Caco-2 (cell line): ENCODE measurements at places on chromosomes 6 and 20. TPM values are rescaled to one million over a fixed set of nuclear protein-coding genes. Genes with fewer than 3 reads are reported as not detected.

- H3K36me3 ChIP-seq: no peaks in the 10 kb centered on the region
- no peak for DNase-seq
- H3K4me3 ChIP-seq: no peak overlapping the region
- 0 out of 2 replicates have a peak, but pooled peaks cover 1% of the 10 kb centered on the region for H3K27me3 ChIP-seq
These were observed 154.5 kb downstream of the CFAP61 start for GRCh38 chr20:20206788-20207187.

GRCh38 chr6:135231469-135231844 lies 50.3 kb downstream of the MYB start:
- H3K4me1 ChIP-seq: no peaks in the 10 kb centered on the region
- H3K27me3 ChIP-seq: no peaks in the 10 kb centered on the region
- DNase-seq: no peak
- H3K27ac ChIP-seq: peak overlapping the region; percentile 20
- no peaks in the 10 kb centered on the region for H3K36me3 ChIP-seq

- no peaks in the 10 kb centered on the region for H3K4me1 ChIP-seq
- no peak overlapping the region for H3K27ac ChIP-seq
- H3K27me3 ChIP-seq: no peaks in the 10 kb centered on the region
- no peaks in the 10 kb centered on the region for H3K36me3 ChIP-seq
These were observed 28.7 kb downstream of the FRMD1 start for GRCh38 chr6:168050225-168050880.

GRCh38 chr6:139080255-139080920 lies 51.8 kb downstream of the ABRACL start:
- no peak overlapping the region for H3K27ac ChIP-seq
- peaks cover 23% of the 10 kb centered on the region for H3K4me1 ChIP-seq
- no peak for DNase-seq
- H3K4me3 ChIP-seq: no peak overlapping the region

- peaks cover 8% of the 10 kb centered on the region; the same call in 1 of the 2 replicates for H3K4me1 ChIP-seq
- no peaks in the 10 kb centered on the region for H3K27me3 ChIP-seq
- H3K4me3 ChIP-seq: no peak overlapping the region
- H3K27ac ChIP-seq: no peak overlapping the region
These were observed 158.1 kb upstream of the AKAP12 start for GRCh38 chr6:151081656-151082055.

GRCh38 chr6:141561154-141561553 lies 571.6 kb upstream of the GJE1 start:
- no peak overlapping the region for H3K4me3 ChIP-seq
- H3K27me3 ChIP-seq: no peaks in the 10 kb centered on the region
- H3K36me3 ChIP-seq: no peaks in the 10 kb centered on the region
- no peaks in the 10 kb centered on the region for H3K4me1 ChIP-seq
- H3K27ac ChIP-seq: no peak overlapping the region

DNA sequence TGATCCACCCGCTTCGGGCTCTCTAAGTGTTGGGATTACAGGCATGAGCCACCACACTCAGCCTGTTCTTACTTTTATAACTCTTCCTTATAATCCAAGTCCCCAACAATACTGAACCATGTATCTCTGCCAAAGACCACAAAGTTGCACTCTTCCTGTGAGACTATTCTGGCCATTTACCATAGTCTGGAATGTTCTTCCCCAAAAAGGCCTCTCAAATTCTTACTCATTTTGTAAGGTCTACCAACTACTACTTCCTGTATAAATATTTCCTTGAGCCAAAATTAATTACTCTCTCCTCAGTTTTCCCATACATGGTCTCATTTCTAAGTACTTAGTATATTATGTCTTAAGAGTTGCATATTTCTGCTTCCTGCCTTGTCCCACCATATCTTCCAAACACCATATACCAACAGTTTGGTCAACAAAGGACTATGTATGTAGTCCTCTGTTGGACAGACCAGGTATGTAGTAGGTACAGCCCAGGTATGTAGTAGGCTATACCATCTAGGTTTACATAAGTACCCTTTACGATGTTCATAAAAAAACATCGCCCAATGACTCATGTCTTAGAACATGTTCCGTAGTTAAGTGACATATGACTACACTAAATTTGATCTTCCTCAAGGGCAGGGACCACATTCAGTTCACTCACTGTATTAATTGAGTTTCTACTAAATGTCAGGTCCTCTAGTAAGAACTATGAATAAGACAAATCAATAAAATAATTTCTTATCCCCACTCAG lies 22.0 kb downstream of the RANBP9 start:
- no peak overlapping the region for H3K4me3 ChIP-seq
- no peak for DNase-seq
- no peaks in the 10 kb centered on the region for H3K4me1 ChIP-seq
- no peak overlapping the region for H3K27ac ChIP-seq

- no peaks in the 10 kb centered on the region for H3K4me1 ChIP-seq
- no peak overlapping the region for H3K27ac ChIP-seq
- H3K27me3 ChIP-seq: no peaks in the 10 kb centered on the region
- H3K4me3 ChIP-seq: no peak overlapping the region
- peaks cover 5% of the 10 kb centered on the region for H3K36me3 ChIP-seq
- DNase-seq: no peak
These were observed 6.7 kb downstream of the SRXN1 start for GRCh38 chr20:646107-646867.

DNA sequence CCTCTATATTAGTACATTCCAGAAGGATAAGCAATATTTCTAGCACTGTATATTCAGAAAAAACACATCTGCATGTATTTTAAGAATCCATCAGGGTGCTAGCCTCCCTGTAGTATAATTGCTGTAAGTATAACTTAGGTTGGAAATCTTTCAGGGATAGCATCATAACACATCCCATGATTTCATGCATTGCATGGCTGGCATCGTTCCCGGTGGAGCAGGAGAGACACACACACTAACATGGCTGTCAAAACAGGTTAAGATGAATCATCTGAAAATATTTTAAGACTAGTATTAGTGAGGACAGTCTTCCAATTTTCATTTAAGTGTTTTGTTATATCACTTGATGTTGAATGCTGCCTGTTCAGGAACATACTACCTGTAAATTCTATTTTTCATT lies 32.1 kb upstream of the CENPW start:
- no peaks in the 10 kb centered on the region for H3K36me3 ChIP-seq
- no peak for DNase-seq
- H3K4me1 ChIP-seq: no peaks in the 10 kb centered on the region
- no peaks in the 10 kb centered on the region for H3K27me3 ChIP-seq
- no peak overlapping the region for H3K4me3 ChIP-seq

- no peak for DNase-seq
- no peaks in the 10 kb centered on the region for H3K4me1 ChIP-seq
- no peaks in the 10 kb centered on the region for H3K36me3 ChIP-seq
- no peak overlapping the region for H3K27ac ChIP-seq
These were observed 39.0 kb downstream of the AIG1 start for GRCh38 chr6:143099647-143100046.

DNA sequence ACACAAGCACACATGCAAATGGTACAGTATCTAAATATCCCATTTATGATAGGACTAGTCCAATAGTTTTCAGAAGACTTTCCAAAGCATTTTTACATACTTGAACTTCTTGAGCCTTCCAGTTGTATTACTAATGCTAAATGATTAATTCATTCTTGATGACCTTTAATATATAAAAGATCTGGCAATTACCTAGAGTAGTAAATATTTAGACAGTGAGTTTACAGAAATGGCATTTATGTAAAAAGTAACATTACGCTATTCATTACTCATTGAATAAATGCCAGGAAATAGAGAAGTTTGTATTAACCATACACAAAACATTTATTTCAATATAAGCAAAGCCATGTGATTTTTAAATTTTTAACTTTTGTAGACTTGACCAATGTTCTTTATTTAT lies 158.8 kb downstream of the DST start:
- DNase-seq: no peak
- H3K27me3 ChIP-seq: no peaks in the 10 kb centered on the region
- no peak overlapping the region for H3K4me3 ChIP-seq

DNA sequence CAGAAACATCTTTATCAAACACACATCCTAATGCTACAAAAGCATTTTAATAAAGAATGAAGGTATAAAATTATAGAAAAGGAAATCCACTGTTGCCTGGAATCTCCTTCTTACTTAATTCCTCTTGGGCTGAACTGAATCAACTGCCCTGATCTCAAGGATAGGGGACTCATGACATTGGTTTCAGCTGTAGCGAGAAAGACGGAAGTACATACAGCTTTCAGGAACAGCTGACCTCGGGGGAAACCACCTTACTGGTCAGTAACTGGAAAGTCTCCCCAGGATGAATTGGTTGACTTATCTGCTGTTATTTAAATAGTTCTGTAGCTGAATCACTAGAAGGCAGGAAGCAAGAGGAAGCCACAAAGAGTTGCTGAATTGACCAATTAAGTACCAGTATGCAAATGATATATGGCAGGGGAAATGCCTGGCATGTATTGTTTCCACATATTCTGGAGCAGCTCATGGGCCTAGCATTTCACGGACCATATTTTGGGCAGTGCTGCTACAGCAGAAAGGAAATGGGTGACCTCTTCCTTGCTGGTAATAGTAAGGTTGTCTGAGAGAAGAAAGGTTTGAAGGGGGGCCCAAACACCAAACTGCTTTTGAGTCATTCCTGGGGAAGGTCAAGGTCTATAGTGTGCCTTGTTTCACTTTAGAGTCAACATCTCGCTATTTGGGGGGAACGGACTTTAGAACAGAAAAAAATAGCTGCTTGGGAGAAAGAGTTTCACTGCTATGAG lies 43.7 kb upstream of the MAP7 start:
- no peaks in the 10 kb centered on the region for H3K36me3 ChIP-seq
- no peak overlapping the region for H3K4me3 ChIP-seq
- no peak overlapping the region for H3K27ac ChIP-seq
- no peaks in the 10 kb centered on the region for H3K27me3 ChIP-seq

DNA sequence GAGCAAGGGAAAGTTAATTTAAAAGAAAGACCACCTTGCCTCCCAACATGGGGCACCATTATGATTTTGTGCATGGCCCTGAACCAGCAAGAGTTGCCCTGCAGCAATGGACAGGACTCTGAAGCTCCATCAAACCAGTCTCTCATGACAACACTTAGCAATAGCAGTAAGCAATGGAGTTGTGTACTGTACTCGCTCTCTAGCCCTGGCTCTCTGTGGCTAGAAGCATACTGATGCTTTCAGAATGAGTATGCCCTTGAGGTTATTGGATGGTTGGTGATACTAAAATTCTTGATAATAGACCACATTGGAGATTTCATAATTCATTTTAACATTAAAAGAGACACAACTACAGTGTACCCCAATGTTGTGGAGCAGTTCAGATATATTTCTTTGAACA lies 23.2 kb upstream of the LMBRD1 start:
- H3K27ac ChIP-seq: no peak overlapping the region
- H3K36me3 ChIP-seq: no peaks in the 10 kb centered on the region
- DNase-seq: no peak
- H3K4me3 ChIP-seq: no peak overlapping the region
- no peaks in the 10 kb centered on the region for H3K27me3 ChIP-seq

DNA sequence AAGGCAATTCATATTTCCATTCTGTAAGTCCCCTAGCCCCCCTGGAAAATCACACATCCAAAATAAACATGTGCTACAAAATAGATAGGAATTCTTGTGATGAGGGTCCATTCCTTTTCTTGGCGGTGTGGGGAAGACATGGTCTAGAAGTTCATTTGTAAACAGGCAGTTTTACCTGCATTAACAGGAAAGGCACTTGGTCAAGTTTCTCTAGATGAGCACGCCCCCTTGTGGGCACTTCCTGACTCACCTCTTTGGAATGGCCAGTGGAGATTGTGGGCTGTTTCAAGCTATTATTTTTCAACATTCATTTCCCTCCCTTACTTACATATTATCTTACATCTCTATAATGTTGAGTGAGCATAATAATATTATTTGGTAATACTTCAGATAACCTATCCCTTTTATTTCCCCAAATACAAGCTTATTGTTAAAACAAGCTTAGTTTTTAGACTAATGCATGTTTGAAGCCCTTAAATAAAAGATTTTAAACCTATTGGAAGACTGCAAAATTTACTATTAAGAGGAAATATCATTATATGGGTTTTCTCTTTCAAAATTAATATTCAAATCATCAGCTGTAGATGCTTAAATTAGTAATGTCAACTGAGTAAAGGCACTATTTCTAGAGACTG lies 92.1 kb downstream of the TASP1 start:
- no peaks in the 10 kb centered on the region for H3K27me3 ChIP-seq
- H3K4me3 ChIP-seq: no peak overlapping the region
- DNase-seq: peak; percentile 87
- no peaks in the 10 kb centered on the region for H3K36me3 ChIP-seq

GRCh38 chr6:122817766-122818165 lies 28.7 kb downstream of the SMPDL3A start:
- H3K4me3 ChIP-seq: no peak overlapping the region
- DNase-seq: no peak
- no peaks in the 10 kb centered on the region for H3K27me3 ChIP-seq
- H3K27ac ChIP-seq: no peak overlapping the region
- H3K4me1 ChIP-seq: no peaks in the 10 kb centered on the region

GRCh38 chr20:34639755-34640222 lies 37.1 kb downstream of the PIGU start:
- peaks cover 2% of the 10 kb centered on the region; the same call in 1 of the 2 replicates for H3K36me3 ChIP-seq
- no peak for DNase-seq
- H3K27me3 ChIP-seq: no peaks in the 10 kb centered on the region
- no peak overlapping the region for H3K4me3 ChIP-seq

- no peaks in the 10 kb centered on the region for H3K27me3 ChIP-seq
- no peaks in the 10 kb centered on the region for H3K36me3 ChIP-seq
- H3K4me3 ChIP-seq: no peak overlapping the region
- H3K4me1 ChIP-seq: no peaks in the 10 kb centered on the region
- no peak for DNase-seq
These were observed 334.9 kb upstream of the JARID2 start for GRCh38 chr6:14910692-14911547.

DNA sequence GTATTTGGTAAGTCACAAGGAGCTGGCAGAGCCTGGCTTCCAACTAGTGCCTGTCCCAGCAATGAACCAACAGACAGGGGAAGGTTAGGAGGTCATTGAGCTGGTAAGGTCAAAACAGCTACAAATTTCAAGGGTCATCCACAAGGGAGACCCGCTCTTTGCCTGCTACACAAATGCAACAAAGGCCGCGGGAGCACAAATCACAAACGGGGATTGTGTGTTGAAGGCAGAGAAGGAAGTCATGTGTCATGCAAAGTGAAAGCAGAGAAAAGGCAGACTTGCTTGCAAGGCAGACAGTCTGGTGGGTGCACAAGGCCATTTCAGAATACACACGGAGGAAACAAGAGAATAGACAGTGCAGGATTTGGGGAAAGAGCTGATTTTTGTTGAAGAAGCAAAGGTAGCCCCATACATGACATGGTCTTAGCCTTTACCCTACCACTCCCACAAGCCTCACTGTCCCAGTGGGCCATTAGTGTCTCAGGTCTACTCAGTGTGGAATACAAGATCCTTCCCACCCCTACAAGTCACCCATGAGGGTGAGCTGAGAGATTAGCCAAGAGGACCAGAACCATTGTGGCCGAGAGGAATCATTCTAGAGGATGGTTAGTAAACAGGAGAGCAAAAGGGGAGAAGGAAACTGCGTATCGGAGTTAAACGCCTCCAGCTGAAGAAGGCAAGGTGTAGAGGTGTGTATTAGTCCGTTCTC lies 18.1 kb upstream of the SAMHD1 start:
- H3K4me1 ChIP-seq: no peaks in the 10 kb centered on the region
- H3K27me3 ChIP-seq: no peaks in the 10 kb centered on the region
- DNase-seq: no peak
- no peak overlapping the region for H3K4me3 ChIP-seq
- no peak overlapping the region for H3K27ac ChIP-seq
- no peaks in the 10 kb centered on the region for H3K36me3 ChIP-seq

CPNE5 gene
- total RNA-seq: not detected in 2 replicates

MCHR2 gene
- total RNA-seq: not detected in 2 replicates

DDX43 gene
- total RNA-seq: not detected in 2 replicates

HLA-DPB1 gene
- total RNA-seq: not detected in 2 replicates

TGIF2 gene
- 58.4 and 60.6 TPM in 2 replicates for total RNA-seq

PACRG gene
- total RNA-seq: not detected in 2 replicates

PABPC1L gene
- 242 and 255 TPM in 2 replicates for total RNA-seq

CD40 gene
- not detected in 2 replicates for total RNA-seq

GSTA3 gene
- total RNA-seq: not detected in 2 replicates
